ENCODE measurements at places on chromosomes 12 and 14.

- no peak for DNase-seq
Measured at GRCh38 chr12:111757361-111758119, 9.2 kb upstream of the ALDH2 start.

- no peak for DNase-seq
Measured at GRCh38 chr12:101769865-101770264, 30.6 kb upstream of the SYCP3 start.

DNA sequence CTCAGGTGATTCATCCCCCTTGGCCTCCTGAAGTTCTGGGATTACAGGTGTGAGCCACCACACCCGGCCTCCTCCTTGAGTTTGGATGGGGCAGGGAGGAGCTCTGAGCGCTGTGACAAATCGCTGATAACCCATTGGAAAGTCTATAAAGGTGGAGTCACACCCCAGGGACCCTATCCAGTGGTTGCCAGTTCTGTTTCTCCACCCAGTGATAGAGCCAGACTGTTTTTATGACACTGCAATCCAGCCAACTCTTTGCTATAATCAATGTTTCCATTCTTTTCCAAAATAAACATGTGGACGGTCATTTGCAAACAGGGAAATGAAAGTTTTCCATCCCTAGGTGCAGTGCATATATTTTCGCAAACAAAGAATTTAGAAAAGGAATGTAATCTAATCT is 142.0 kb upstream of the PELI2 start:
- no peak for DNase-seq

- no peak for DNase-seq
Measured at GRCh38 chr12:76255692-76256091, 92.5 kb downstream of the BBS10 start.

- DNase-seq, result no peak
Measured at GRCh38 chr12:98678946-98679610, 34.0 kb downstream of the APAF1 start.

DNA sequence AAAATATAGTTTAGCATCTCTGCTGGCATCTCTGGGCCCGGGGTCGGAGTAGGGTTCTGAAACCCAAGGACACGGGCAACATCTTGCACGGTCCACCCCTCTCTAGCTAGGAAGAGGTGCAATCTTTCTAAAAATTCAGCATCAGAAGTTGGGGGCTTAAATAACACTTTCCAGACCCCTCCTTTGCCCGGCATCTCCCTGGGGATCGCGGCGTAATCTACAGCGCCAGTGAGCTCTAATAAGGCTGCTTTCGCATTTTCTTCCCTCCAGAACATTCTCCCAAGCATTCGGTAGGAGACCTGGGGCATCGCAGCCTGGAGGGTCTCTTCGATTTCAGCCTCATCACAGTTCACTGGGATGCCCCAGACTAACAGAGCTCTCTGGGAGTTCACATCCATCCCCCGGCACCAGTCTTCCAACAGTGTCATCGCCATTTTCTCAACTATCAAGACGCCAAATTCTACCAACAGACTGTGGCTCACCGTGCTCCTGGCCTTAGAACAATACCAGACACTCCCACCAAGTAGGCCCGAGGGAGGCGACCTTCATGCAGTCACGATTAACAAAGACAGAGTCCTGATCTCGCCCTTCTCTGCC is 880 bp downstream of the PNMA1 start:
- no peak for DNase-seq

- DNase-seq, result no peak
Measured at GRCh38 chr12:80068173-80068572, 31.2 kb upstream of the OTOGL start.
